ENCODE measurements at places on chromosomes 11 and 22.

- DNase-seq, result no peak
These were observed 17.3 kb downstream of the TRAF6 start for GRCh38 chr11:36492724-36493304.

- DNase-seq, result no peak
These were observed 322.8 kb downstream of the LARGE1 start for GRCh38 chr22:33597274-33597985.

GRCh38 chr11:8671651-8672062, 10.8 kb downstream of the TRIM66 start:
- no peak for DNase-seq

DNA sequence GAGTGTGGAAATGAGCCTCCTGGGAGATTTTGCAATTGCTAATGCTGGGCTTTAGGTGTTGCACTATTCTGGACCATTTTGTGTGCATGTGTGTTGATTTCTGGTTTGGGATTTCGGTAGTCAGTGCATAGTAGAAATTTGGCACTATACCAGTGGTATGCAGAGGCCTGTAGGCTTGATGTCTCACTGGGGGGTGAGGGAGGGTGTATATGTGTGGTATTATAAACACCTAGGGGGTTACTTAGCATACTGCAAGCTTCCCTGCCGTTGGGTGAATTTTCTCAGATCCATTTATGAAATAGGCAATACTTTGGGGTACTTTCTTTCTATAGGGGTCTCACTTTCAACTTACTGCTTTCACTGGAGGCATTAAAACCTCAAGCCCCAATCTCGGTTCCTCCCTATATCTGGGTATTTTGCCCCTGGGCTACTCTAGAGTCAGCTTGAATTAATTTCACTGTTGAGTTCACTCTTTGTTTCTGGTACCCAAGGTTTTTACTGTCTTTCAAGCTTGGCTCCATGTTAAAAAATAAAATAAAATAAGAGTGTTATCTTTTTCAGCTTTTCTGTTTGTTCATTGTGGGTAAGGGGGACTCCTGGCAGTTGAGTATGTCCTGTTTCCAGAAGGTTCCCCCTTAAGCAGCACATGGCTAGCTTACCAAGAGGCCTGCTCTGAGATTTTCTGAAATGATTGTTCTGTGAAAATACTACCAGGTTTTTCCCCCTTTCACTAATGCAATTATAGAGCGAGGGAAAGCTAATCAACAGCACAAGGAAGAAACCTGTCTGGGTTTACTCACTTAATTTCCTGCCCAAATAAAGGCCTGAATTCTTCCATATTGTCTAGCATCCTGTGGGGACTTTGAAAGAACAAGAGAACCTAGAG, 45.8 kb downstream of the PPFIBP2 start:
- no peak for DNase-seq

GRCh38 chr11:125433454-125434121, 62.5 kb downstream of the FEZ1 start:
- no peak for DNase-seq

DNA sequence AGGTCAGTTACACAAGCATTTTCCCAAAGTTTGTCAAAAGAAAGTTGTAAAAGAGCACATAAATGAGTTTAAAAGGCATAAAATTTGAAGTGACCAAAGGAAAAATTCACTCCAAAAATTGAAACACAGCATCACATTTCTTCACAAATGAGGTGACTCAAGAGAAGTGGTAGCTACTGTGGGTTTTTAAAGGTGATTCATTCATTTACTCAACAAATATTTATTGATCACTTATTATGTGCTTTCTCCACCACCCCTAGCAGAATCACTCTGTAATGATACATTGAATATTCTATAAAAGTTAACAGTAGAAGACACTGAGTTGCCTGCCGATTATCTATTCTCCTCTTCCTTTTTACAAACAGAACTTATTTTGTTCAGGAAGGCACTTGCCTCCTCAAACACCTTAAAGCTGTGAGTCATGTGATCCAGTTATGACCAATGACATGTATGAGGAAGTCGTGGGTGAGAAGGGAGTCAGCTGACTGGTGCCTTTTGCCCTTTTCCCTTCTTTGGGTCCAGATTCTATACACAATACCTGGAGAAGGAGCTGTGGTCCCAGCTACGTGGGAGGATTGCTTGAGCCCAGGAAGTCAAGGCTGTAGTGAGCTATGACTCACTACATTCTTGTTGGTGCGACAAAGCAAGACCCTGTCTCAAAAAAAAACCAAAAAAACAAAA, 67.7 kb upstream of the CLNS1A start:
- DNase-seq, result no peak

DNA sequence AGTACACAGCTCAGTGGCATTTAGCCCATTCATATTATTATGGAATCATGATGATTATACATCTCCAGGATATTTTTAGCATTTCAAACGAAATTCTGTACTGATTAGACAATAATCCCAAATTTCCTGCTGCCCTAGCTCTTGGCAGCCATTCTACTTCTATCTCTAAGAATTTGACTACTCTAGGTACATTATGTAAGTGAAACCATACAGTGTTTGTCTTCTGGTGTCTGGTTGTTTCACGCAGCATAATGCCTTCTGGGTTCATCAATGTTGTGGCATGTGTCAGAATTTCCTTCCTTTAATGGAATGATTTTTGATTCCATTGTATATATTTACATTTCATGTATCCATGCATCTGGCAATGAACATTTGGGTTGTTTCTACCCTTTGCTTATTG, 517.7 kb downstream of the ETS1 start:
- DNase-seq, result no peak

- DNase-seq, result peak; percentile 29
These were observed 168.6 kb upstream of the UBASH3B start for GRCh38 chr11:122486793-122487495.

DNA sequence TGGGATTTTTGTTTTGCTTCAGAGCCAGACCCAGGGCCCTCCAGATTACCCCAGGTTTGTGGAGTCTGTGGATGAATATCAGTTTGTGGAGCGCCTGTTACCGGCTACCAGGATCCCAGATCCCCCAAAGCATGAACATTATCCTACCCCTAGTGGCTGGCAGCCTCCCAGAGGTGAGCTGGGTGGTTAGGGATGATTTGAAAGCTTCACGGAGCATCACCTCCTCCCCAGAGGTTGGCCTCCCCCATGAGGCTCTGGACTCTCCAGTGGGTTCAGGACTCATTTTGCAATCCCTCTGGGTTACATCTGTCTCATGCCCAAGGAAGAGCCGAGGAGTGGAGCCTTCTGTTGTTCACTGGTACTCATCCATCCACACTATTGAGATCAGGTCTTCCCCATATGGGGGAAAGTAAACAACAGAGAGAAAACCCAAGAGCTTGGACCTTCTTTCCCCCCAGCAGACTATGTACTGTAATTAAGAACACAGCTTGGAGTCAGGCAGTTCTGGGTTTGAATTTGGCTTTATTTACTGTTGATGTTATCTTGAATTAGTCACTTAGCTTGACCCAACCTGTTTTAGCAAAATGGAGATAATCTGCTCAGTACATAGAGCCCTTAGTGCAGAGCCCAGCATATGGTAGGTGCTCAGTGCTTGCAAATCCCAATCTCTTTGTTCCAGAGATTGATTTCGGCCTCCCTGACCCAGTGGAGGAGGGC, 2.5 kb downstream of the MRPL49 start:
- no peak for DNase-seq

DNA sequence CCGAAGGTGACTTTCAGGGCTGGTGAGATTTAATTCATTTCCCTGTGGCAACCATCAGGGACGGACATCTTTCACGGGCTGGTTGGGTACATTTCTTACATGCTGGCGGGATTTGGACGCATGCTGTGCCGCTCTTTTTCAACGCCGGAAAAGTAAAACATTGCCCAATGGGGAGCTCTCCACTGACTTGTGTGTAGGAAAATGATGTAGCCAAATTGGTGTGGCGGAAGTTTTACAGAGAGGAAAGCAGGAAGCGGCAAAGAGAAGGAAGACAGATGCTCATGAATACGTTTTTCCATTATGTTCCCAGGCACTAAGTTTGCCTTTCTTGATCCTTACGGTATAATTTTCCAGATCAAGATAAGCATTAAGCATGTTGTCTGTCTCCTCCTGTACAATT, 375.8 kb downstream of the NTM start:
- DNase-seq, result no peak

GRCh38 chr11:88307749-88308425, 29.6 kb downstream of the CTSC start:
- DNase-seq, result no peak
